Activated naive CD4-positive, alpha-beta T cell treated with anti-CD3 and anti-CD28 coated beads, Interleukin-2, amount 50 U/mL, for 72 hours (primary cell): ENCODE measurements at places on chromosomes 12 and 14. TPM values are rescaled to one million over a fixed set of nuclear protein-coding genes. Genes with fewer than 3 reads are reported as not detected.

RPL10L gene
- not detected for total RNA-seq

DNA sequence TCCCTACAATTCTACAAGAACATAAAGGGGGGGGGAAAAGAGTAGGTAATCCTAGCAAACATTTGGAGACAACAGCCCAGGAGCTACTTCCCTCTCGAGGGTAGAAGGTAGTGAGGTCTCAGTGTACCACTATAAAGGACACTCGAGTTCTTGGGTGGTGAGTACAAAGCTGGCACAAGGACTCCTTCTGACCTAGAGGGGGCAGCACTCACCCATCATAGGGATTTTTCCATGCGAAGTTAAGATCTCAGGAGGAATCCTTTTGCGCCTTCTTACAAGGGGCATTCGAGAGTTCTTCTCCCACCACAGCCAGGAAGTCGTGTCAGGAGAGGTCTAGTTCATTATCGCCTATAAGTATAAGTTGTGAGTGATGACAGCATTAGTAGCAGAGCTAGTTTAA is 200.2 kb upstream of the RBM19 start:
- no peak for DNase-seq

DBX2 gene
- total RNA-seq = not detected

GRCh38 chr14:92644970-92645515 is 103.4 kb downstream of the LGMN start:
- DNase-seq = no peak

SERPINA6 gene
- total RNA-seq = not detected

- no peak for DNase-seq
Measured at GRCh38 chr12:25872137-25872536, 86.3 kb upstream of the RASSF8 start.

CLEC2D gene
- total RNA-seq = 182 TPM

- DNase-seq = no peak
Measured at GRCh38 chr14:103880348-103881267, 33.2 kb upstream of the PPP1R13B start.

RTN1 gene
- not detected for total RNA-seq

DNA sequence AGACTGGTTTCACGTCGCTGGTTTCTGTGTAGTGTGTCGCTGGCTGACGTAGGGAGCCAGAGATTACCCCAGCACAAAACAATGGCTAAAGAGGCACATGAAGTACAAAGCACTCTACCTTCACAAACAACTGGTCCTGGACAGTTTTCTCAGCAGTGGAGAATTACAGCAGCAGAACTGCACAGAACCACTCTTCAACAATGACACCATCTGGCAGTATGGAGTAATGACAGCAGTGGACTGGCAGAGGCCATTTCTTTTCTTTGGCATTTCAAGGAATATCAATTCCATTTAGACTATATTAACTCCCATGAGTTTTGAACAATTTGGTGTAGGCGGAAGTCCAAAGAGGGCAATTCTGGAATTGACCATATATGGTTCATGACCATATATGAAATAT is 1074.1 kb downstream of the AACS start:
- DNase-seq = no peak

- no peak for DNase-seq
Measured at GRCh38 chr14:68705741-68706283, 87.1 kb downstream of the ZFP36L1 start.

- no peak for DNase-seq
Measured at GRCh38 chr12:6078398-6079096, 45.9 kb downstream of the VWF start.

DNA sequence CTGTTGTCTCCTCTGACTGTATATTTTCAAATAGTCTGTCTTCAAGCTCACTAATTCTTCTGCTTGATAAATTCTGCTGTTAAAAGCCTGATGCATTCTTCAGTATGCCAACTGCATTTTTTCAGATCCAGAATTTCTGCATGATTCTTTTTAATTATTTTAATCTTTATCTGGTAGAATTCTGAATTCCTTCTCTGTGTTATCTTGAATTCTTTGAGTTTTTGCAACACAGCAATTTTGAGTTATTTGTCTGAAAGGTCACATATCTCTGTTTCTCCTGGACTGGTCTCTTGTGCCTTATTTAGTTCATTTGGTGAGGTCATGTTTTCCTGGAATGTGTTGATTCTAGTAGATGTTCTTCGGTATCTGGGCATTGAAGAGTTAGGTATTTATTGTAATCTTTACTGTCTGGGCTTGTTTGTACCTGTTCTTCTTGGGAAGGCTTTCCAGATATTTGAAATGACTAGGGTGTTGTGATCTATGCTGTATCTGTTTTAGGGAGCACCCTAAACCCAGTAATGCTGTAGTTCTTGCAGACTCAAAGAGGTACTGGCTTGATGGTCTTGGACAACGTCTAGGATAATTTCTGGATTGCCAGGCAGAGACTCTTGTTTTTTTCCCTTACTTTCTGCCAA is 193.8 kb upstream of the NPAS3 start:
- DNase-seq = no peak

GRCh38 chr12:168763-169525 is 45.0 kb downstream of the SLC6A12 start:
- DNase-seq = no peak

DNA sequence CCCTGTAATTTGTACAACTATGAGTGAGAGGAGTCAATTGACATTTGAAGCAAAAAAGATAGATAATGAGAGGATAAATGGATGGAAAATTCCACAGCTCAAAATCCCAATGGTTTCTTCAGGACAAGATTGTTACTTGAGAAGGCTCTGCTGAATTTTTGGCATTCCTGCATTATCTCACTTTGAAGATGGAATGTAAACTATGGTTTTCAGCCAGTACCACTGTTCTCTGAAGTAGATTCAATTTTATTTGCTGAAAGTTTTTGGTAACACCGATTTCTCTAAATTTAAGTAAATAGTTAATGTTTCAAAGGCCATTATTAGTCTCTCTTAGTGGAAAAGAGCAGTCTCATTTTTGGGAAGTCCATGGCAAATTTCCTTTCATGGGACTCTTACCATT is 121.9 kb upstream of the SLC38A2 start:
- DNase-seq = no peak
